ENCODE measurements at places on chromosomes 5 and 9.
A peak's percentile ranks its signal among the peaks of the same experiment; 100 is the strongest.

DNA sequence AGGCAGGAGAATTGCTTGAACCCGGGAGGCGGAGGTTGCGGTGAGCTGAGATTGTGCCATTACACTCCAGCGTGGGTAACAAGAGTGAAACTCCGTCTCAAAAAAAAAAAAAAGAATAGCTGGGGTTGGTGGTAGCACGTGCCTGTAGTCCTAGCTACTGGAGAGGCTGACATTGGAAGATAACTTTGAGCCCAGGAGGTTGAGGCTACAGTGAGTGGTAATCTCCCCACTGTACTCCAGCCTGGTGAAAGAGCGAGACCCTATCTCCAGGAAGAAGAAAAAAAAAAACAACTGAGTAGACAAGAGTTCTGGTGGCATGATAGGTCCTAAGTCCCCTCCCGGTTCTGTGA, 26.3 kb downstream of the GOLGA2 start:
- DNase-seq, result no peak

- no peak for DNase-seq
Observed at GRCh38 chr5:10663489-10664179, 97.4 kb downstream of the DAP start.

- DNase-seq, result no peak
Observed at GRCh38 chr9:107685901-107686300, 196.3 kb upstream of the KLF4 start.

DNA sequence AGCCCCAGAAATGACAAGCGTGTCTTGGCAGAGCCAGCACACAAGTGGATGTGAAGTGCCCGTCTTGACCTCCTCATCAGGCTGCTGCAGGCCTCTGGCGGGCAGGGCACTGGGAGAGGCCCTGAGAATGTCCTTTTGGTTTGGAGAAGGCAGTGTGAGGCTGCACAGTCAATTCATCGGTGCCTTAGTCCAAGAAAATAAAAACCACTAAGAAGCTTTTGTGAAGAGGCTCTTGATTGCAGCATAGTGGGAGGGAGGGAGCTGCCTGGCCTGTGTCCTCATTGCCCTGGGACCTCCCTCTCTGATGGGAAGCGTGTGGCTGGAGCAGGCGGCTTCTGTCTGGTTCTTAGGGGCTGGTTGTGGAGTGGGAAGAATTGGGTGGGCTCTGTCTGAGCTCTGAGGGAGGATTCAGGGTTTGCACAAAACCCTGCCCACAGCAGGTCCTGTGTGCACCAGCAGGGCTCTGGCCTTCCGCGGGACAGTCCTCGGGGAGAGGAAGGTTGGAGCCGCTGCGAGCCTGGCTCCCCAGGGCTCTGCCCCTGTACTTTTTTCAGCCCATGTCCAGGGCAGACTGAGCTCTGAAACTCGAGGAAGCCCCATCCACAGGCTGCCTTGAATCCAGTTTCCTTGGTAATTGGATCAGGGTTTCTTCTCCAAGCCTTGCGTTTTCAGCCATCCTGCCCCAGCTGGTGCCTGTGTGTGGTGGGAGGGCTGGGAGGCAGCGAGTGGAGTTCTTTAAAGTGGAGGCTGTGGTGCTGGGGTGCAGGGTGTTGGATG, 1.1 kb downstream of the HRCT1 start:
- DNase-seq, result no peak

GRCh38 chr5:141869040-141869439, 9.2 kb downstream of the PCDH1 start:
- no peak for DNase-seq

DNA sequence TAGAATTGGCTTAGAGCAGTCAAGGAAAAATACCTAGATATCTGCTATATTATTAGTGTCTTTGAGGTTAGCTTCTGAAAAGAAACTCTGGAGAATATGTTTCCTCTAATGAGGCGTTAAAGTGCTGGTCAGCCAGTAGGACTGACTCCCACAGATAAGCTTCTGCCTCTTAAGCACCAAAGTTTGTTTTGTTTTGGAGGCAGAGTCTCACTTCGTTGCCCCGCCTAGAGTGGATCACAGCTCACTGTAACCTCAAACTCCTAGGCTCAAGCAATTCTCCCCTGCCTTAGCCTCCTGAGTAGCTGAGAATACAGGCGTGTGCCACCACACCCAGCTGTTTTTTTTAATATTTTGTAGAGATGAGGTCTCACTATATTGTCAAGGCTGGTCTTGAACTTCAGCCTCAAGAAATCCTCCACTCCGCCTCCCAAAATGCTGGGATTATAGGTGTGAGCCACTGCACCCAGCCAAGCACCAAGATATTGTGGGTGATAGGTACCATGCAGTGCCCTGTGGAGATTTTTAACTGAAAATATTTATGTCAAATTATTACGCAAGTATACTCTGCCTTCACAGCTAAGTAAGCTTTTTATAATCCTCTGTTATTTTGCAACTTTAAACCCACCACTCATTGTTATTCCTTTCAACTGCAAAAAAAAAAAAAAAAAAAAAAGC, 24.7 kb upstream of the TMEM171 start:
- DNase-seq, result no peak

DNA sequence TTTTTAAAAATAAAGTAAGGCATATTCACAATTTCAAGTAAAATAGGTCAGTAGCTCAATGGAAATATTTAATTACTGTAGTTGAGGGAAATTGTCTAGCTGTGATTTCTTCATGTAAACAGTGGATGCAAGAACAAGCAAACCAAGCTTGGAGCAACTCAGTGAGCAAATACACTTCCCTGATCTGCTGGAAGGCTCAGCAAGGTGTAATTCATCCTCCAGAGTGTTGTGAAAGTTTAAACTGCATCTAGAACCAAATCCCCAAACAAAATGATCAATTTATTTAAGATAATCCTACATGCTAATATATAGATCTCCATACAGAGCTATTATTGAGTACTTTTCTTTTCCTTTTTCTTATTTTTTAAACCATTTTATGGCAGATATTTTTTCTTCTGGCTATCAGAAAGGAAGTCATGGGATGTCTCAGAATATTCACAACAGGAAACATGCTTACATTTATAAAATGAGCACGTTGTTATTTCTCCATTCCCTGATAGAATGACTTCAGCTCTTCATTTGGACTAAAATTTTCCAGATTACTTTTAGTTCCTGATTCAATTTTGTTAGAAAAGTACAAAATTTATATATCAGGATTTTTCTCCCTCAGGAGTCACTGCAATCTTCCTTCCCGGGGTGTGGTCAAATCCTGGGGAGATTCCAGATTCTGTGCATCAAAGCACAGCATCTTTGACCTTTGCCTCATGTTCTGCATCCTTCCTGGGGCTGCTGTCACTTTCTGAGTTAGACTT, 219.2 kb upstream of the ELL2 start:
- no peak for DNase-seq

DNA sequence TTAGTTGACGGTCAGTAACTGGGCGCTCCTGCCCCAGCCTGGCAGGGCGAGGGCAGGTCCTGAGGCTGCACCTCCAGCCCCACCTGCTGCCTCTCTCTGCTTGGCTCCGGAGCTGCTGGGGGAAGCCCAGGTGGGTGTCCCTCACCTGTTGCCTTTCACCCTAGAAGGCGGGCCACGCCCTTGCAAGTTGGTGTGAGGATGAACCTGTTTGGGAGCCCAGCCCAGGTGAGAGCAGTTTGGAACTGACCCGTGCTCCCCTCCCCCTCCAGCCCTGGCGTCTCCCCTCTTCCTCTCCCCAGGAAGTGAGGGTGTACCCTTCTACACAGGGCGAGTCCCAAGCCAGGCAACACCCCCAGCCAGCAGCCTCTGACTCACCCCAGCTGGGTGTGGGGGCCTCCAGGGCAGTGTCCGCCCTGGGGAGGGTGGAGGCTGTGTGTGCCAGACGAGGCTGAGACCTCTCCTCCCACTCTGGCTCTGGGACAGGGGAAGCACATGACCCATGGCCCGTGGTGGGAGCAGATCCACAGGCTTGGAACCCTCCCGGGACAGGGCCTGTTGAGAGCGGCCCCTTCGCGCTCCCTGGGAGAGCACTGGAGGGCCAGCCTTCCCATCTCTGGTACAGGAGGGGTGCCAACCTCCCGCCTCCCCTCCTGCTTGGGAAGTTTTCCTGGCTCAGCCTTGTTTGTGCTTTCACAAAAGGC, 10.4 kb downstream of the LRRC8A start:
- no peak for DNase-seq

DNA sequence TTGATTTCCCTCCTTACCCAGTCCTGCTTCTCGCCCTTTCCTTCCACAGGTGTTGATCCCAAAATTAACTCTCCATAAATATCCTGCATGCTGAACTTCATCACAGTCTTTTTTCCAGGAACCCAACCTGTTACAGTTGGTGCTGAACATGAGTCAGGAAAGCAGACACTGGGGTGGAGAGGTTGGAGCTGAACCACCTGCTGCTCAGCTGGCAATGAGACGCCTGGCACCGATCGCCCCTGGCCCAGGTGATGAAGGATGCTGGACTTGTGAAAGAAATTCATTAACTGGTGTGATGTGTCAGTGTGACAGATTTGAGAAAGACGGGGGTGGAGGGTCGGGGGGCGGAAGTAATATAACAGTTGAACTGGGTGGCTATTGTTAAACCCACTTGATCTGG, 30.6 kb downstream of the CPLX2 start:
- DNase-seq, result no peak

GRCh38 chr5:148730270-148730669, 75.9 kb upstream of the HTR4 start:
- no peak for DNase-seq

- DNase-seq, result peak; percentile 70
Observed at GRCh38 chr5:119032656-119033055, 38.2 kb upstream of the DMXL1 start.

DNA sequence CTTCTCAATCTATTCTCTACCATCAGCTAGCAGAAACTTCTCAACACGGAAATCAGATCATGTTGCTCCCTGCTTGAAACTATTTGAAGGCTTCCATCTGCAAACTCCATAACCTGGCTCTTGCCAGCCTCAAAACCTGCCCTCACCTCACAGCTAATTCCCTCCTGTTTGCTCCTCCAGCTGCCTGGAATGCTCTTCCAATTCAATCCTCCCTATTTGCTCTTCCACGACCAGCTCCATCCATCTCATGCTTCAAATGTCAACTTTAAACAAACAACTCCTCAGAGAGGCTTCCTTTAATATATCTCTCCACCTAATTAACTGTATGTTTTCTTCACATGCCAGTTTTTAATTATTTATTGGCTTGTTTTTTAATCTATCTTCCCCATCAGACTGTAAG, 1.5 kb downstream of the PLAA start:
- DNase-seq, result no peak

GRCh38 chr5:94802450-94802849, 184.0 kb downstream of the SLF1 start:
- peak; percentile 25 for DNase-seq

GRCh38 chr5:103519550-103519949, 43.0 kb downstream of the NUDT12 start:
- DNase-seq, result no peak

- DNase-seq, result peak; percentile 52
Observed at GRCh38 chr9:73183917-73184861, 32.5 kb downstream of the ANXA1 start.

DNA sequence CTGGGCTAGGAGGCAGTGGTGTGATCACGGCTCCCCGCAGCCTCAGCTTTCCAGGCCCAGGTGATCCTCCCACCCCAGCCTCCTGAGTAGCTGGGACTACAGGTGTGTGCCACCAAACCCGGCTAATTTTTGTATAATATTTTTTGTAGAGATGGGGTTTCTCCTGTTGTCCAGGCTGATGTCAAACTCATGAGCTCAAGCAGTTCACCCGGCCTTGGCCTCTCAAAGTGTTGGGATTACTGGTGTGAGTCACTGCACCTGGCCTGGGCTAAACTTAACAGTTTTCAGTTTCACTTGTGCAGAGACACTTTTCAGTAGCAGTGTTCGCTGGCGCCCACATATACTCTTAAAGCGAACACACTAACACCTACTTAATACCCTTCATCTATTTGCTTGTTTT, 205.6 kb upstream of the ZNF608 start:
- DNase-seq, result peak; percentile 61
